Transverse colon (tissue), 4 donors: ENCODE measurements at places on chromosomes 6 and 20. TPM values are rescaled to one million over a fixed set of nuclear protein-coding genes. Genes with fewer than 3 reads are reported as not detected.

- peak; percentile 51 for DNase-seq
Observed at GRCh38 chr20:46767127-46767761, 57.8 kb downstream of the SLC2A10 start.

GRCh38 chr6:141552463-141552862, 580.3 kb upstream of the GJE1 start:
- DNase-seq: no peak

DNA sequence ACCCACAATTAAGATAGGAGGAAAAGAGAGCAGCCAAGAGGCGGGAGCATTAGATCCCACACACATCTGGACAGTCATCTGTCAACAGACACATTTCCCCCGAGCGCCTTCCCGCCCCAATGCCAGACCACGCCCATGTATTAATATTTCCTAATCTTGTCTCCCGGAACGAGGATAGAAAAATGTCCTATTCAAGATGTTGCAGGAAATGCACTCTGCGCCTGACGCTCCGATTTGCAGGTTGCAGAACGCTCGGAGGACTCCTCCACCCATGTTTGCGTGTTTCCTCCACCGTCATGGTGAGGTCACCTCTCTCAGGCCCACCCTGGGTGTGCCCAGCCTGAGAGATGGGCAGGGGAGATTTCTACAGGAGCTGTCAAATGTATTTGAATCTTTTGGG, 215.2 kb downstream of the TAF4 start:
- no peak for DNase-seq

DNA sequence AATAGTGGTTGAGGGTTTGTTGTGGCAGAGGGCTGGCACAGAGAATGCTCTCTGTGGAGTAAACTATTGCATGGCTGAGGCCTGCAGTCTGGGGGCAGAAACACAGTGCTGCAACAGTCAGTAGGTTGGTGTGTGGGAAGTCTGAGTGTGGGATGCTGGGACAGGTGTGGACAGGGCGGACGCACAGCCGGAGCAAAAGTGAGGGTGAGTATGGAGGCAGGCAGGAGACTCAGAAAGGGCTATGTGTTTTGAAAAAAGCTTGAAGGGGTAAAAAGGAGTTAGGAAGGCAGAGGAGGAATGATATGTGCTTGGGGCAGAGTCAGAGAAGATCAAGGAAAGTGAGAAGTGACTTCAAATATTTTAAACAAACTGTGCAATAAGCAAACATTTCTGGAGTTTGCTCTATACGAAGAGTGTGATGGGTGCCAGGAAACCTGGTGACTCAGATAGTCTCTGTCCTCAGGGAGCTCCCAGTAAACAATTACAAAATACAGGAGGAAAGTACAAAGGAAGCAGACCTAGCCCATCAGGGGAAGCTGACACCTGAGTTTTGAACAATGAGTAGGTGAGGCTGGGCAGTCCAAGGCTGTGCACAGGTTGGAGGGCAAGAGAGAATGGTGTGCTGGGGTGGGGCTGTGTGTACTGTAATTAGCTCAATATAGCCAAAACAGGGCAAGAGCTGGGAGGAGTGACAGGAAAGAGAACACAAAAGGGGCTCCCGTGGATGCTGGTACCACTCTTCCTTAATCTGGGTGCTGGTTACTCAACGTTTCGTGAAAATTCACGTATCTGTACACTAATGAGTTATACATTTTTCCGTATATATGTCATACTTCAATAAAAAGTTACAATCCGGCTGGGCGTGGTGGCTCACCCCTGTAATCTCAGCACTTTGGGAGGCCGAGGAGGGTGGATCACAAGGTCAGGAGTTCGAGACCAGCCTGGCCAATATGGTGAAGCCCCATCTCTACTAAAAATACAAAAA, 55.2 kb downstream of the PIGU start:
- DNase-seq: peak; percentile 58

DNA sequence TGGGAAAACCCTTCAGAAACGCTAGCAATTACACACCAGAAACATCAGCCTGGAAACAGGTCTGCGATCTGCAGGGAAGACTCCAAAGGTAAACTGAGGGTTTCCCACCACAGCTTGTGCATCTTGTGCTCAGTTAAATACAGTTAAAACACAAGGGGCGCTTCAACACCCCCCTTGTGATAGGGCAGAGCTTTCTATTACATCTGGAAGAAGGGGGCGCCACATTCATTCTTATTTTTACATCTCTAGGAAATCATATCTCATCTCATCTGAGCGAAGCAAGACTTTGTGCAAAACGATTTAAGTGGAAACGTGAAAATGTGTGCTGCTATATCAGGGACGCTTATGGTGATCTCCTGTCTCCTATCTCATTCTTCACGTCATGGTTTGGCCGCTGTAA, 58.5 kb downstream of the PRND start:
- no peak for DNase-seq

GRCh38 chr6:4687989-4688947, 87.9 kb upstream of the CDYL start:
- DNase-seq: no peak

Gene RGS17
- not detected for total RNA-seq

Gene SEMG1
- total RNA-seq: not detected
